ENCODE measurements at places on chromosomes 7 and 10.

DNA sequence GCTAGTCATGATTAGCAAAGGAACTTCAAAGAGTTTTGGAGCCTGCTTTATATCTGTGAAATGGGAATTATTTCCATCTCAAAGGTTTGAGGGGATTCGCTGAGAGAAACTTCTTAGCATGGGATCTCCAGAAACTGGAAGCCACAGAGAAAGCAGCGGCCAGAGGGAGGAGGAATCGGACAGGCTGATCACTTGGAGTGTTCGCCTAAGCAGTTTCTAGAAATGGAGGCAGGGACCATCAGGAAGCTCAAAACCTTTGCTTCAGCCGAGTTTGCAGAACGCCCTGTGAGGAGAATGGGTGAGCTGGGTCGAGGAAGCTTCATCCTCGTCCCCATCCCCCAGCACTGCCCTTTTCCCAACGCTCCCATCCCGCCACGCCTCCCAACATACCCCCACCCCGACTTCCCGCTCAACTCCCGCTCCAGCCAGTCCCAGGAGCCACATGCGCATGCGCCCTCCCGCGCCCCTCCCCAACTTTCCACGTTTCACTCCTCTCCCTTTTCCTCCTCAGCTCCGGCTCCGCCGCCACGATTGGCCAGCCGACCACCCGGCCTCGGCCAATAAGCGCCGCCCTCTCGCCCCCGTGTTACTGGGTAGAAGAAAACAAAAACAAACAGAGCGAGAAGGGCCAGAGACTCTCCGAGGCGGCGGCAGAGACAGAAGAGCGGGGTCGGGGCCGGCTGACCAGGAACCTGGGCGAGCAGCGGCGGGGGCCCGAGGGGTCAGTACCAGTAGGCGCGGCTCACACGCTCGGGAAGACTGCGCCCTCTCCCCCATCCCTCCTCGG lies at the start of gene PDCD4:
Gene PDCD4 (plus strand): TSS at position 631 of the 787 bp plus-strand sequence. CDS start 4,100 bp downstream, outside the sequence.
- DNase-seq, result peak; percentile 94

- no peak for DNase-seq
Measured at GRCh38 chr7:138243430-138243829, 167.2 kb downstream of the AKR1D1 start.

- no peak for DNase-seq
Measured at GRCh38 chr10:112593023-112593422, 146.0 kb downstream of the VTI1A start.

DNA sequence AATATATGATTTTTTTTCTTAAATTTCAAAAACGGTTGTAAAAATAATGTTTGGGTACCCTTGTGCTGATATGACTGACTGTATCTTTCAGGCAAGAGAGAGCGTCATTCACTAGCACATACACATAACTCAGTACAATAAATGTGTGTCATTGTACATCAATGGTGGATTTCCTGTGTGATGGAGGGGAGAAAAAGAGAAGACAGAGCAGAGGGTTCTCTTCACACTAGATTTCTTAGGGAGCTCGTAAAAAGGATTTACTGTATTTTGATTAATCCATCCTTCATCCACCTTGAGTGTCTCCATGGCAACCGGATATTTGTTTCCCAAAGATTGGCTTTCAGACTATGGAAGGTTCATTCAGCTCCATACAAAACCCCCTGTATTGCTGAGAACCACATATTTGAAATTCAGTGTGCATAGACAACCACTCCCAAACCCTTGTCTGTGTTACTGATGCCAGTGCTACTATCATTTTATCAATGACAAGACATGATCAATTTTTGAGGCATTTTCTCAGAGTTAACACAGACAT lies 150.6 kb downstream of the AKR1D1 start:
- DNase-seq, result no peak

DNA sequence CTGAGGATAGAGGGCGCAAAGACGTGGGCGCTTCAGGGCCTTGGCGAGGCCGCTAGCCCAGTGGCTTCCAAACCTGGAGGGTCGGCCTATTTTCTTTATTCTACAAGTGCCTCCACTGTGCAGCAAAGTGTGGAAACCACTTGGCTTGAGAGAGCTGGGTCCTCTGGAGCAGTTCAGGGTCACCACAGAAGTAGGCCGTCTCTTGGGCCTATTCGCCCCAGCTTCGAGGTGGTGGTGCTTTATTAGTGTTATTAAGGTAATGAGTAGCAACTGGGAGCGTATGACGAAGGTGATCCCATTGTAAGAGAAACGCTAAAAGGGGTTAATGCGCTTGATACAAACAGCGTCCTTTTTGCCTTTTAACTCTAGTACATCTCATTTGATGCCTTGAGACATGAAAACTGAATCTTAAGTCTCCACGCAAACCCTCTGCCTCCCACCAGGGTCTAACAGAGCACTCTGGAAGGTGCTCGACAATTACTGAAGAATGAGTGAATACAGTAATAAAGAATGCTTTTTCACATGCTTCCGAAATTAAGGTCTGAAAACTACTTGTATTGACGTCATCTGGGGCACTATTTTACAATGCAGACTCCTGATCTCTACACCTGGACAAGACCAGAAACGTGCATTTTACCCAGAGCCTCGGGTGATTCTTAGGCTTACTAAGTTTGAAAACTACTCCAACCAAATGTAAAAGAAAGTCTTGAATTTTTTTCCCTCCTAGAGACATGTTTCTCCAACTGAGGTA lies 647 bp upstream of the GSAP start:
- DNase-seq, result no peak

DNA sequence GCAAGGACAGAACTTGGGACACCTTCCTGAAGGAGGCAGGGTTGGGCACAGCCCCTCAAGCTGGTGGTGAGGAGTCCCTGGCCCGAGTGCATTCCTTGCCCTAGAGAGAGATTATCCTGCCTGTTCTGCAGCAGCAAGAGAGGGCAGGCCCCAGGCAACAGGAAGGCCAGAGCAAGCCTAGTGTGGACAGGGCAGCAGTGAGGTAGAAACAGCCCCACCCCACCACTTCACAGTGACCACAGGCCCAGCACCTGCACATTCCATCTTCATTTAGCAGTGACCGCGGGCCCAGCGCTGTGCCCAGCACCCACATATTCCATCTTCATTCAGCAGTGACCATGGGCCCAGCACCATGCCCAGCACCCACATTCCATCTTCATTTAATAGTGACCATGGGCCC lies 16.4 kb upstream of the TMEM72 start:
- no peak for DNase-seq

DNA sequence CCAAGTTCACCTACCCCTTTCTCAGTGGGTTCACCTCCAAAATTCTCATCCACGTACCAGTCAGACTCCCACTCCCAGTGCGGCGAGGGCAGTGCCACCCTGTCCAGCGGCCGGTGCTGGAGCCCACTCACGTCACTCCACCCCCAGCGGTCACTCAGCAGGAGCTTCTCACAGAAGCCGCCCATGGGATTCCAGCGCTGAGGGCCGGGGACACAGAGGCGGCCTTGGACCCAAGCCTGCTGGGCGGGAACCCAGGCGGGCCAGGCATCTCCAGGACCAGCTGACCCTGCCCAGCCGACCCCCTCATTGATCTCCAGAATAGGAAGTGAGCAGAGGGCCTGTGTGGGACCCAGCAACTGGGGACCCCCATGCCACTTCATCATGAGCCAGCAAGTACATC lies 7.2 kb downstream of the TECPR1 start:
- DNase-seq, result no peak

Data from stimulated activated CD8-positive, alpha-beta memory T cell treated with anti-CD3 and anti-CD28 coated beads, Interleukin-4, amount 100 ng/mL, for 24 hours (primary cell).